ENCODE measurements at places on chromosomes 4 and X.

DNA sequence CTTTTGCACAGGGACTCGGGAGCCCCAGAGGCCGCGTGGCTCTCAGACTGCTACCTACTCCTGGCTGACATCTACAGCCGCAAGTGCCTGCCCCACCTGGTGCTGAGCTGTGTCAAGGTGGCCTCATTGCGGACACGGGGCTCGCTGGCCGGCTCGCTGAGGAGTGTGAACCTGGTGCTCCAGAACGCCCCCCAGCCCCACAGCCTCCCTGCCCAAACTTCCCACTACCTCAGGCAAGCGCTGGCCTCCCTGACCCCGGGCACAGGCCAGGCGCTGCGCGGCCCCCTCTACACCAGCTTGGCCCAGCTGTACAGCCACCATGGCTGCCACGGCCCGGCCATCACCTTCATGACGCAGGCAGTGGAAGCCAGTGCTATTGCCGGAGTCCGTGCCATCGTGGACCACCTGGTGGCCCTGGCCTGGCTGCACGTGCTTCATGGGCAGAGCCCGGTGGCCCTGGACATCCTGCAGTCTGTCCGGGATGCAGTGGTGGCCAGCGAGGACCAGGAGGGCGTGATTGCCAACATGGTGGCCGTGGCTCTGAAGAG lies 28.8 kb downstream of the SH3TC1 start:
- DNase-seq = no peak

GRCh38 chr4:187302457-187303150 lies 578.9 kb upstream of the FAT1 start:
- no peak for DNase-seq

GRCh38 chrX:129705377-129705925 lies 33.3 kb upstream of the XPNPEP2 start:
- no peak for DNase-seq

GRCh38 chr4:170716868-170717267 lies 627.1 kb upstream of the AADAT start:
- peak; percentile 7 for DNase-seq

DNA sequence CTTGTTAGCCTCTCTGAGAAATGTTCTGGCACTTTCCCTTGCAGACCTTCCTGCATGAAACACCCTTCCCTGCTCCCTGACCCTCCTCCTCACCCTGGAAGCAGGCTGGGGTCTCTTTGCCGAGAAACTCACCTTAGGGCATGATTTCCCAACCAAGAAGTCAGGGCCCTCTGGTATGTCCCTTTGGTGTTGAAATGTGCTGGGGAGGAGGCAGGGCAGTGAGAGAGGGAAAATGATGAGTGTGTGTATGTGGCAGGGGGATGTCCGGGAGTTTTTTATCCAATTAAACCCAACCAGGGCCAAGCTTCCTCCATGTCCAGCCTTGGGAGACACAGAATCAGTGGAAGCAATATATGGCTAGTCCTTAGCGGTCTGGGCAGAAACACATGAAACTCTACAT lies 5.1 kb downstream of the ELF4 start:
- no peak for DNase-seq

DNA sequence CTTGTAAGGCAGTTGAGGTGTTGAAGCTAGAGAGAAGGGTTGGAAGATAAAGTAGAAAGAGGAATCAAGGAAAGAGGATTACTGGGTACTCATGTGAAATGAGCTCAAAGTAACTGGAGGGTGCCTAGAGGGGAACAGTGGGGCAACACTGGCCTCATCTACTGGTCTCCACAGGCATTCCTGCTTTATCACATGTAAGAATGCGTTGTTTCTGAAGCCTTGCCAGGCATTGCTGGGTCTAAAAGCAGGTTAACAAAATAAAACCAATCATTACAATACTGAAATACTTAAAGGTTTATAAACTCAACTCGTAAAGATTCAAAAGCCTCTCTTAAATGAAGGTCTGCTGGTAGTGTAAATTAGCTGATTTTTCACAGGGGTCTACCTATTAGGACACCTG lies 96.0 kb downstream of the FANCB start:
- DNase-seq = no peak

DNA sequence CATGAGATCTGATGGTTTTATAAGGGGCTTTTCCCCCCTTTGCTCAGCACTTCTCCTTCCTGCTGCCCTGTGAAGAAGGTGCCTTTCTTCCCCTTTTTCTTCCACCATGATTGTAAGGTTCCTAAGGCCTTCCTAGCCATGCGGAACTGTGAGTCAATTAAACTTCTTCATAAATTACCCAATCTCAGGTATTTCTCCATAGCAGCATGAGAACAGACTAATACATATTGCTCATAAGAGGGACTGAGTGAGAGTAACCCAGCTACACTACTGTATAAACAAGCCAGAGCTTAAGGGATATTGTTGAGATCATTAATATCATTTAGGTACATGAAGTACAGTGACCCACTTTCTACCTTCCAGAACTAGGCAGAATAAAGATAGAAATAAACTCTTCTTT lies 102.9 kb downstream of the TEX13A start:
- DNase-seq = no peak

DNA sequence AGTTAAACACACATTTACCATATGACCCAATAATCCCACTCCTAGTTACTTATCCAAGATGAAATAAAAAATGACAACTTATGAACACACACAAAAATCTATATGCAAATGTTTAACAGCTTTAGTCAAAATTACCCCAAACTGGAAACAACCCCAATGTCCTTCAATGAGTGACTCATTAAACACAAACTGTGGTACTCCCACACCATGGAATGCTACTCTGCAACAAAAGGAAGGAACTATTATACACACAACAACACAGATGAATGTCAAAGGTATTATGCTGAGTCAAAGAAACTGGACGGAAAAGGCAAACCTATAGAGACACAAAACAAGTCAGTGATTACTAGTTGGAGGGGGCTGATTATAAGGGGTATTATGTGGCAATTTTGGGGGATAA lies 40.5 kb downstream of the MED14 start:
- peak; percentile 12 for DNase-seq

DNA sequence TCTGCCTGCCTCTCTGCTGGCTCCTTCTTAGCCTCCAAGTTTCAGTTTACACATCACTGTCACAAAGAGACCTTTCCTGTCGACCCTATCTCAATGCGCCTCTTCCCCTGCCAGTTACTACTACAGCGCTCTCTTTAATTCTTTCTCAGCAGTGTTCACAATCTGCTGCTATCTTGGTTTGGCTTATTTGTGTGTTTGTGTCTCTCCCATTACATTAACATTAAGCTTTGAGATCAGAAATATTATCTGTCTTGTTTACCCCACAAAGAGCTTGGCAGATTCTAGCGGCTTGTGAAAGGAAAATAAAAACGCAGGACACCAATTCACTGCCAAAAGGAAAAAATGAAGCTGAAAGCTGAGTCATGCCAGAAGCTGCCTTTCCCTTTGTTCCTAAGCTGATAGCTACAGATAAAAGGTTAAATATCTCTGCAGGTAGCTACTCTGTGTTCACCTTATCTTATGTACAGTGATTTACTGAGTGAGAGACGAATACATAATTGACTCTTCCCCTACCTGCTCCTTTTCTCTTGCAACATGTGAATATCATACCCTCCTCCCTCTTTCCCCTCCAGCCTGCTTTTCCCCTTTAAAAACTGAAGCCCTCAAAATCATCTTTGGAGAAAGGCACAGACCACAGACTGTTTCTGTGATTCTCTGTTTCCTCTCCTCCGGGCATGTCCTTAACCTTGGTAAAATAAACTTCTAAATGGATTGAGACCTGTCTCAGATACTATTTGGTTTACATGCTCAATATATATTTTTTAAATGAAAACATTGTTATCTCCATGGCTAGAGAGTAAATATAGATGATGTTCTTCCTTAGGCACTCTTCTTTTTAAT lies 19.3 kb upstream of the SLC9A7 start:
- peak; percentile 49 for DNase-seq

- no peak for DNase-seq
Measured at GRCh38 chr4:117957571-117957970, 76.7 kb upstream of the NDST3 start.

DNA sequence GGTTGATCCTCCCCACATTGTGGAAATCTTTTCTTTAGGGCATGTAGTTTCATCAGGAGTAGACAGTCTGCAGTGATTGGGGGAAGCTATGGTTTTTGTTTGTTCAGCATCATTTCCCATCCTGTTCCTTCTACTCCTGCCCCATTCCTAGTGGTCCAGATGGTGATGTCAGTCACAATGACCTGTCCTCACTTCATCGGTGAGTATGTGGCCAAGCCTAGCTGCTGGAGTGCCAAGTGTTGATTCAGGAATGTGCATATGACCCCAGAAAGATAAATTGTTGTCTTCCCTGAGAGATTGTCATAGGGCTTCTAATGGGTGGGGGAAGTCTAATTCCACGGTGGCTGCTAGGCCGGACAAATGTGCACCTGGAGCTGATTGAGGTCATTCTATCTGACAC lies 130.6 kb upstream of the FAT1 start:
- peak; percentile 10 for DNase-seq

- DNase-seq = peak; percentile 41
Measured at GRCh38 chrX:41558531-41558930, 111.4 kb downstream of the NYX start.

GRCh38 chr4:20044502-20044911 lies 207.2 kb upstream of the SLIT2 start:
- peak; percentile 69 for DNase-seq

- DNase-seq = peak; percentile 20
Measured at GRCh38 chr4:126051689-126052424, 737.1 kb downstream of the FAT4 start.

DNA sequence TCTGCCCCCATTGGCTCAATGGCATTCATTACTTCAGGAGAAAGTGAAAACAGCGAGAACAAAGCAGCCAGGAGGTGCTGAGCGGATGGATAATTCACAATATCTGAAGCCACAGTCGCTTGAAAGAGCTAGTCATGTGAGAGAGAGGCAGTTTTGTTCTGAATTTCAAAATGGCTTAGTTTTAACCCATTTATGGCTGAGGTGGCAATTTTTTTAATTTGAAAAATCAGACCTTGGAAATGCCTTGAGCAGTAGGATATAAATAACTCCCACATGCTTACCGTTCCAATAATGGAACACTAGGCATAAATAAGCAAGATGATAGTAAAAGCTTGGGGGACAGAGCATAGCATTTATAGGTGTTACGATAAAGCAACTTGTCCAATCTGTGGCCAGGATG lies 56.9 kb upstream of the CBR4 start:
- no peak for DNase-seq

GRCh38 chr4:88208156-88208555 lies 49.7 kb upstream of the ABCG2 start:
- DNase-seq = no peak

DNA sequence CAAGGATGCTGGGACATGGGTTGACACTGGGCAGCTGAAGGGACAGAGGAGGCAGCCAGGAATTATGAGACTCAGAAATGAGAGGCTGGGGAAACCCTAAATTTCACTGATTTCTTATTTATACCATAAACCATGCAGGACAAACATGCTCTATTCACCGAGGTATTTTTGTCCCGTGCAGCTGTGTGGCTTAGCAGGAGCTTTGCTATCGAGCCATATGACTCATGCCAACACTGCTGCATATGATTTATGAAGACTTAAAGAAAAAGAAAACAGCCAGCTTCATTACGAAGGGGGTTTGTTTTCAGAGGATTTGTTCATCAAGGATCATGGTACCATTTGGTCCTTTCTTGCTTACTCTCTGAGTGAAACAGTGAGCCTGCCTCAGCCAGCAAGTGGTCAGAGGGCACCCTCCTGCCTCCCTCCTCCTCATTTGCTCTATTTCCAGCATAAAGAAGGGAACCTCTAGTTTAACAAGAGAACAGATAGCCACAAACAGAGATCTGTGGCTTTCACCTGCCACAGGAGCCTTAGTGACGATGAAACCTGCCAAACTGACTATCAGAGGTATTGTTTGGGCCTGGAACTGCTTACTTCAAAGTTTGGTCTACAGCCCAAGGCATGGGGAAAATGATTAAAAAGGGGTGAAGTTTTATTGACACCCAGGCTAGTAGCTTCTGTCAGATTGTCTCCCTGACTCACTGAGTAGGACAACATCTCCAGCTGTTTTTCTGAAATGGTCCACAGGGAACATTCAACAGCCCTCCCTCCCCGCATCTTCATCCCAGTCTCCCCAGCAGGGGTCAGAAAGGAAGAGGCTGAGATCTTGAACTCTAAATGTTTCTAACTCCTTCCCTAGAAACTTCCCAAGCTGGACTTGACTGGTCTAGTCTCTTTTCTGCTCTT lies 80.1 kb upstream of the MAML3 start:
- DNase-seq = peak; percentile 29

DNA sequence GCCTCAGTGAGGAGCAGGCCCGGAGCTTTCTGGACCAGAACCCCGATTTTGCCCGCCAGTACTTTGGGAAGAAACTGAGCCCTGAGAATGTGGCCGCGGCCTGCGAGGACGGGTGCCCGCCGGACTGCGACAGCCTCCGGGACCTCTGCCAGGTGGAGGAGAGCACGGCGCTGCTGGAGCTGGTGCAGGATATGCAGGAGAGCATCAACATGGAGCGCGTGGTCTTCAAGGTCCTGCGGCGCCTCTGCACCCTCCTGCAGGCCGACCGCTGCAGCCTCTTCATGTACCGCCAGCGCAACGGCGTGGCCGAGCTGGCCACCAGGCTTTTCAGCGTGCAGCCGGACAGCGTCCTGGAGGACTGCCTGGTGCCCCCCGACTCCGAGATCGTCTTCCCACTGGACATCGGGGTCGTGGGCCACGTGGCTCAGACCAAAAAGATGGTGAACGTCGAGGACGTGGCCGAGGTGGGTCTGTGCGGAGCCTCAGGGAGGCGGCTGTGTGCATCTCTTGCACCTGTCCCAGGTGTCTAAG lies 323 bp downstream of the PDE6B start:
- DNase-seq = no peak

- DNase-seq = no peak
Measured at GRCh38 chr4:15506464-15506863, 36.8 kb downstream of the CC2D2A start.

- no peak for DNase-seq
Measured at GRCh38 chrX:93420525-93421082, 252.8 kb downstream of the NAP1L3 start.

- no peak for DNase-seq
Measured at GRCh38 chr4:138341739-138342415, 99.7 kb upstream of the SLC7A11 start.

GRCh38 chr4:54728368-54728767 lies 70.6 kb downstream of the KIT start:
- no peak for DNase-seq

- peak; percentile 69 for DNase-seq
Measured at GRCh38 chrX:56764153-56764974, 35.3 kb downstream of the NBDY start.

- DNase-seq = no peak
Measured at GRCh38 chr4:112973750-112974251, 75.7 kb upstream of the ANK2 start.

DNA sequence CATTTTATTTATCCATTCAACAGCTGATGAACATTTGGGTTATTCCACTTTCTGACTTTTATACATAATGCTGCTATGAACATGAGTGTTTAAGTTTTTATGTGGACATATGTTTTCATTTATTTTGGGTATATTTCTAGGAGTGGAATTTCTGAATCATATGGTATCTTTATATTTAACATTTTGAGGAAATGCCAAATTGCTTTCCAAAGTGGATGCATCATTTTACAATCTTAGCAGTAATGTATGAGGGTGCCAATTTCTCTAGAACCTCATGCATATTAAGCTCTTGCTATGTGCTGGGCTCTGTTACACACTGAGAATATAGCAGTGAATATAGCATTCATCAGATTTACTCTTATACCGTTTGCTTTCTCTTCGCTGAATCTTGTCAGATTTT lies 983.7 kb downstream of the STIM2 start:
- no peak for DNase-seq

Measured in PC-3 (cell line).